Breast epithelium (tissue), 4 donors: ENCODE measurements at places on chromosomes 13 and 19. TPM values are rescaled to one million over a fixed set of nuclear protein-coding genes. Genes with fewer than 3 reads are reported as not detected.

DNA sequence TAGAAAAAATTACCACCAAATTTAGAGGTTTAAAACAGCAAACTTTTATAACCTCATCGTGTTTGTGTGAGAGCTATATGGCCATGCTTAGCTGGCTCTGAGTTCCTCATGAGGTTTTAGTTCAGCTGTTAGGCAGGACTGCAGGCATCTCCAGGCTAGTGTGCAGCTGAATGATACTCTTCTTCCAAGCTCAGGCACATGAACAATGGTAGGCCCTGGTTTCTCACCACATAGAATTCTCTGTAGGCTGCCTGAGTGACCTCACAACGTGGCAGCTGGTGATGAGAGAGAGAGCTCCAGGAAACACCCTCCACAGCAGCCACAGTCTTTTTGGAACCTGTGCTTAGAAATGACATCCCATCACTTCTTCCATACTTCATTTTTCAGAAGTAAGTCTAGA lies 540.6 kb upstream of the MIR17HG start:
- no peak overlapping the region for H3K4me3 ChIP-seq
- no peak overlapping the region for H3K27ac ChIP-seq
- H3K4me1 ChIP-seq: no peaks in the 10 kb centered on the region

GRCh38 chr19:1266129-1266915 lies 2.8 kb upstream of the CIRBP start:
- H3K4me1 ChIP-seq: peaks cover 45% of the 10 kb centered on the region
- H3K4me3 ChIP-seq: peak overlapping the region; percentile 74
- H3K27ac ChIP-seq: peak overlapping the region; percentile 98
- no peaks in the 10 kb centered on the region for H3K36me3 ChIP-seq
- H3K27me3 ChIP-seq: no peaks in the 10 kb centered on the region

DNA sequence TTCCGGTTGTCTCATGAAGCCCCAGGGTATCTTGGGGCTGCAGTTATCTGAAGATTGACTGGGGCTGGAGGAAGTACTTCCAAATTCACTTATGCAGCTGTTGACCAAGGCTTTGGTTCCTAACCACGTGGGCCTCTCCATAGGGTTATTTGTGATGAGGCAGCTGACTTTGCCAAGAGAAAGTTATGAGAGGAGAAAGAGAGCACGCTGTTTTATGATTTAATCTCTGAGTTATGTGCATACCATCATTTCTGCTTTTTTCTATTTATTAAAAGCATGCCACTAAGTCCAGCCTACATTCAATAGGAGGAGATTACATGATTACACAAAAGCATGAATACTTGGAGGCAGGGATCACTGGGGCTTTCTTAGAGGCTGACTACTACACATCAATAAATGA lies 215.5 kb downstream of the NHLRC3 start:
- no peaks in the 10 kb centered on the region for H3K4me1 ChIP-seq
- H3K27me3 ChIP-seq: no peaks in the 10 kb centered on the region
- no peak overlapping the region for H3K27ac ChIP-seq
- no peak overlapping the region for H3K4me3 ChIP-seq
- no peaks in the 10 kb centered on the region for H3K36me3 ChIP-seq
- no peak for DNase-seq

DNA sequence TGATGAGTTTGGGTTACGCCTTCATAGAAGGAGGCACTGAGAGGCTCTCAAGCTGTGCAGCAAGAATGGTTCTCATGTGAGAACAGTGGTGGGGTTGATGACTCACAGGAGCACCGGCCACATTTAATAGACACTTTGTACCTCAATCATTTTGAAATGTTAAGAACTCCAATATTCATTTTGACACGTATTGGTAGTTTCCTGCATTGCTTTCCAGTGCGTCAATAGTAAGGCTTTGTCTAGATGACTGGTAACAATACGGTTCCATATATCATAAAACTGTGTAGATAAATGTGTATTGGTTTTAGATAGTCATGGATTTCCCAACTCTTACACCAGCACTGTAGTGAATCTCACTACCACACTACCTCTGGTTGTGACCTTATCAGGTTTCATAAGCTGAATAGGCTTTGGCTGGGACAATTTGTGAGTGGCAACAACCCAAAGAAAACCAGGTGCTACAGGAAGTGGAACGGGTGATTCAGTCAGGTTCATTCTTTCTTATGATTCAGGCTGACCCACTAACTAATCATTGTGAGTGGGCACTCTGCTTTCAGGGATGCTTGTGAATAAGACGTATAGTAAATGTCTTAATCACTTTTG lies 362.6 kb downstream of the KLF5 start:
- no peak overlapping the region for H3K27ac ChIP-seq
- H3K4me3 ChIP-seq: no peak overlapping the region
- H3K36me3 ChIP-seq: no peaks in the 10 kb centered on the region
- no peaks in the 10 kb centered on the region for H3K27me3 ChIP-seq
- H3K4me1 ChIP-seq: no peaks in the 10 kb centered on the region

- no peak overlapping the region for H3K27ac ChIP-seq
- no peak for DNase-seq
- H3K4me1 ChIP-seq: no peaks in the 10 kb centered on the region
Observed at GRCh38 chr19:53853707-53854106, 14.0 kb upstream of the MYADM start.

GRCh38 chr19:30804751-30805150 lies 432.6 kb downstream of the ZNF536 start:
- H3K4me1 ChIP-seq: no peaks in the 10 kb centered on the region
- no peak for DNase-seq
- H3K27ac ChIP-seq: no peak overlapping the region
- peak overlapping the region; percentile 23 for H3K4me3 ChIP-seq

DNA sequence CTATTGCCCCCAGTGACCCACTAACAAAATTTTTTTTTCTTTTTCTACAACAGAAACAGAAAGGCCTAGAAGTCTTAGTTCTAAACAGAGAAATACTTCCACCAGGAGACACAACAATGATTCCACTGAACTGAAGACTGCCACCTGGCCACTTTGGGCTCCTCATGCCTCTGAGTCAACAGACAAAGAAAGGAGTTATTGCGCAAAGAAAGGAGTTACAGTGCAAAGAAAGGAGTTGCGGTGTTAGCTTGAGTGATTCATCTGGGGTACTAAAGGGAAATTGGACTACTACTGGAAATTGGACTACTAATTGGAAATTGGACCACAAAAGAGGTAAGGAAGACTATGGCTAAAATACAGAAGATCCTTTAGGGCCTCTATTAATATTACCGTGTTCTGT lies 116.6 kb downstream of the PCDH17 start:
- no peaks in the 10 kb centered on the region for H3K36me3 ChIP-seq
- H3K27me3 ChIP-seq: no peaks in the 10 kb centered on the region
- no peaks in the 10 kb centered on the region for H3K4me1 ChIP-seq
- no peak overlapping the region for H3K4me3 ChIP-seq
- no peak for DNase-seq

DNA sequence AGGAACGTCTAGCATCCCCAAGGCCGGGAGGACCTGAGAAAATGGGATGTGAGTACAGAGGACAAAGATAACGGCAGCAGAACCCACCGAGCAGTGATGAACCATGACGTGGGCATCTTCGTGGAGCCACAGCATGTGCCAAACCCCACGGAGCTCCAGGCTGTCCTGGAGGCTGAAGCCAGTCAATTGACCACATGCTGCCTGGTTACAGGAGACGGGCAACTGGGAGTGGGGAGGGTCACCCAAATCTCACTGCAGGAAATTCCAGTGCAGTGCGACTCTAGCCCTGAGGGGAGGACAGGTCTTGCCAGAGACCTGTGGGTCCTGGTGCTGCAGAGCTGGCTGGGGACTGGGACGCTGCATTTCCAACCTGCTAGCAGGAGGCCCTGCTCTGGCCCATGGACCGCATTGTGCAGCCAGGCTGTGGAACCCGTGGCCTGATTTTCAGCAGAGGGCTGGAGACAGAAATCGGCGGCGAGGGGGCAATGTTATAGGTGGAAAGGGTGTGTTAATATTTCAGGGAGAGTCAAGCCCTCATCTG lies 3.2 kb upstream of the GRTP1 start:
- no peaks in the 10 kb centered on the region for H3K4me1 ChIP-seq
- peak; percentile 12 for DNase-seq
- no peaks in the 10 kb centered on the region for H3K27me3 ChIP-seq

Gene MISP3
- 6.4 TPM for total RNA-seq

Gene C19orf85
- not detected for total RNA-seq

Gene RNASEH2B
- 69.8 TPM for total RNA-seq

Gene LRRC4B
- total RNA-seq: 1.2 TPM

Gene APC2
- total RNA-seq: 0.29 TPM
